Activated CD8-positive, alpha-beta memory T cell treated with anti-CD3 and anti-CD28 coated beads for 1 hour (primary cell): ENCODE measurements at places on chromosomes 5 and 9.

GRCh38 chr5:6576861-6577501, 55.9 kb downstream of the NSUN2 start:
- no peak for DNase-seq

GRCh38 chr5:135439231-135440205, 7.6 kb downstream of the DCANP1 start:
- no peak for DNase-seq

DNA sequence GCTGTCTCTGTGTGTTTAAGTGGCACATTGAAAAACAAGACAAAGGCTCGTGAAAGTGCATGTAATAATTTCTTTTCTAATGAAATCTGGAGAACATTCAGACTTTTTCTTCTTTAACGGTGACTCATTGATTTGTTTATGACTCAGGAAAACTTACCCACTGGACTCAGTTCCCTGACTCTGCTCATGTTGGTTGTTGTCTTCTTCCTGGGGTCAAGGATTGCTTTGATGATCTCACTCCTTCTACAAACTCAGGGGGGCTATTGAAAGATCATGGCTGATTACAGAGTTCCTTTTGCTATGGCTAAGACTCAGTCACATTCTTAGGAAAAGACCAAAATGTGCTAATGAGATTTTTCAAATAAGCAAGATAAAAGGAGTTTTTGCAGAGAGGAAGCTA, 141.1 kb upstream of the DAP start:
- DNase-seq = no peak

DNA sequence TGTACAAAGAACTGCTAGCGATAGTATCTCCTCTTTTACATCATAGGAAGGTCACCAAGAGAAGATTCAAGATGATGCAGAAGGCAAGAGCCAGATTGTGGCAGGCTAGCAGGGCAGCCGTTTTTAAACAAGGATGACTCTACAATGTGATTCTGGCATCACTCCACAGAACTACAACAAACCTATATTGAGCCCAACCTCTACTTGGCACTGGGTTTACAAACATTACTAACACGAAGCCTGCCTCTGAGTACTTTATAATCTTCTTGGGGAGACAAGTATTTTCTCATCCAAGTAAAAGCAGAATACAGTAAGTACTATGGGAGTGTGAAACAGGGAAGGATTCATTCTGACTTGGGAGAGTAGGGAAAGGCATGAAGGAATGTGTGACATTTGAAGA, 448.6 kb downstream of the ZNF608 start:
- no peak for DNase-seq

DNA sequence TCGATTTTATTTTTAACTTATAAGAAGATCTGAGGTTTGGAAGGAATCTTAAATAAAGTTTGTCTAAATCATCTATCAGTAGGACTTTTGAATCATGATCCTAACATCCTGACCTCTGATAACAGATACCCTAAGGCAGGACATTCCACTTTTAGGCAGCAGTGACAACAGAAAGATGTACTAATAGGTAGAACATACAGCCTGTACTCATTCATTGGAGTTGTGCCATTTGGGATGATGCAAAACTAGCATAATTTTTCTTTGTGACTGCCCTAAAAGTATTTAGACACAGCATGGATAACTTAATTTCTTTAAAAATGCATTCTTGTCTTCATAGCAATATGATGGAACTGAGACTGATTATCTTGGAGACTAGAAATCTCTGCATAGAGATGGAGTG, 39.7 kb downstream of the CDC42SE2 start:
- DNase-seq = no peak

- no peak for DNase-seq
Observed at GRCh38 chr9:84366683-84367082, 26.1 kb upstream of the SLC28A3 start.

- DNase-seq = no peak
Observed at GRCh38 chr9:137456061-137456863, 2.9 kb downstream of the NSMF start.

- no peak for DNase-seq
Observed at GRCh38 chr9:111502506-111502905, 18.3 kb upstream of the ECPAS start.

- DNase-seq = no peak
Observed at GRCh38 chr5:38463634-38464521, 92.6 kb downstream of the LIFR start.

- DNase-seq = no peak
Observed at GRCh38 chr5:41212935-41213334, 397 bp downstream of the C6 start.

DNA sequence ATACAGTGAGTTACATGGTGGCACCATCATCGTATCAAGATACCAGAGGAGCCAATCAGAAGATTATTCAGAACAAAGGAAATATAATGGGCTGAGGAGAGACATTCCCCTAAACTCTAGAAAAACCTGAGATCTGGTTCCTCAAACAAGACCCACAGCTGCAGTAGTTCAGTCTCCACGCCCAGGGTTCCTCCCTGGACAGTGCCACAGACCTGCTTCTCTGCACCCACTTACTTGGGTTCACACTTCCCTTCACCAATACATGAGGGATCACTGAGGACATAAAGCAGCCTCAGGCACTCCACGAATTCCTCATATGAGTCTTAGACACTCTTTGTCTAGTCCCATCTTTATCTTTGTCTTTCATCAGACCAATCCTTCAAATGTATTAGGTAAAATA, 101.7 kb downstream of the APTX start:
- DNase-seq = no peak

- no peak for DNase-seq
Observed at GRCh38 chr9:130688072-130688471, 5.5 kb upstream of the EXOSC2 start.

DNA sequence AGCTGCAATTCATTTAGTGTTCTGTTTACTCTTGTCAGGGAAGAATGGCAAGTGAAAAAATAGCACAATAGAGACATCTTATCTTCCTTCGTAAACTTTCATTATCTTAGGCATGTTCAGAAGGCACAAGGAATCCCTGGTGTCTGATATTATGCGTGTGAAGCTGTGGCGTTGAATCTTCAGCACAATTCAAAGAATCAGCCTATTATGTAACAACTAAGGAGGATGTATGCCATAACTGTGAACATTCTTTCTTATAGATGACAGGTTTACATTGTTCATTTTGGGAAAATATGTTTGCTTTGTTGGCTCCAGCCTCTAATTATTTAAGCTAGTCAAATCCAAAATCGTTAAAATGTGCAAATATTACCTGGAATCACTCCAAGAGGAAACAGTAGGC, 446.1 kb downstream of the ANXA1 start:
- no peak for DNase-seq

GRCh38 chr5:77066823-77067442, 20.2 kb downstream of the ZBED3 start:
- no peak for DNase-seq

DNA sequence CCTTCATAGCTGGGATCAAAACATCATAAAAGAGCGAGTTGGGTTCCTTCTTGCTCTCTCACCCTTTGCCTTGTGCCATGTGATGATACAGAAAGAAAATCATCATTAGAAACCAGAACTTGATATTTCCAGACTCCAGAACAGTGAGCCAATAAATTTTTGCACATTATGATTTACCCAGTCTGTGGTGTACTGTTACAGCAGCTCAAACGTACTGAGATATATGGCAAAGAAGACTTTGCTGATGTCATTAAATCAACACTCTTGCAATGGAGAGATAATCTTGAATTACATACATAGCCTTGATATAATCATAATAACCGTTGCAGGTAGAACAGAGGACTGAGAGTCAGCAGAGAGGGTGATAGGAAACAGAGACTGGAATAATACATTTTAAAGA, 1271.6 kb downstream of the CDH12 start:
- no peak for DNase-seq

GRCh38 chr9:110025551-110026170, 182.3 kb downstream of the C9orf152 start:
- DNase-seq = no peak

DNA sequence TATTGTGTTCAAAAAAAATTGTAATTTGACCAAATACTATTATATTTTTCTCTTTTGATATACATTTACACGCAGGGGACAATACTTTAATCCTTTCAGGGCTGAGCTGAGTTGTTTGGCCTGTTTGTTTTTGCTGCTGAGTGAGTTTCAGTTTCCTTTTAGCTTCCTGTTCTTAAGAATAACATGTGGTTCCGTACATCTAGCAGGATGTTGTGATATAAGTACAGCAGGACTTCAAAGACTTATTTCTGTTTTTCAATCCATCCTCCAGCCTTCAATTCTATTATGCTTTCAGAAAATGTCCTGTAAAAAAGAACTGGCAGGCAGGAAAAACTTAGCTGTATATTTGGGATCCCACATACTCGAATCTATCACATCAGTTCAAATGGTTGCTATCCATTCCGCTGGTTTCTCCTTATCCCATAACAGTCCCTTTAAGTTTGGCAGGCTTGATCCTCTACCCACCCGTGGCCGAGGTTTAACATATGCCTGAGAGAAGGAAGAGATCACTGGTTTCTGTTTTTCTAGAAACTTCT, 1037.3 kb upstream of the ACO1 start:
- no peak for DNase-seq

- no peak for DNase-seq
Observed at GRCh38 chr5:123170816-123171215, 81.8 kb downstream of the PRDM6 start.

DNA sequence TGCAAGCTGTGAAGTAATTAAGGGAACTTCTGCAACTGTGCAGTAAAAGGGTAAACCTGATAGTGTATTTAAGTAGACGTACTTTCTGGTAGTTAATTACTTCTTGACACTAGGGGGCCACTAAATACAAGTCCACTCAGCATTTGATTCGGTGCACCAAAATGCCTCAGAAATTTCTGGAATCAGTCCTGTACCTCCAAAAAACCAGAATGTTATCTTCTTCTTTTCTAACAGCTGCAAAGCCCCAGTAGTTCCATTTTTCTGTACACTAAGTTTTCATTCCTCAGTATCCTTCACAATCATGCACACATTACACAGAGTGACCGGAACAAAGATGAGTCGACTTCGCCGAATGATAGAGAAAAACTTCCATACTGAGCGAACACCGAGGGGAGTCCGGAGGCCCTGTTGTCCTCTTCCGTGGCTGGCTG, 484 bp downstream of the GFM2 start:
- DNase-seq = no peak

- no peak for DNase-seq
Observed at GRCh38 chr5:74094096-74094781, 468.2 kb downstream of the ARHGEF28 start.

DNA sequence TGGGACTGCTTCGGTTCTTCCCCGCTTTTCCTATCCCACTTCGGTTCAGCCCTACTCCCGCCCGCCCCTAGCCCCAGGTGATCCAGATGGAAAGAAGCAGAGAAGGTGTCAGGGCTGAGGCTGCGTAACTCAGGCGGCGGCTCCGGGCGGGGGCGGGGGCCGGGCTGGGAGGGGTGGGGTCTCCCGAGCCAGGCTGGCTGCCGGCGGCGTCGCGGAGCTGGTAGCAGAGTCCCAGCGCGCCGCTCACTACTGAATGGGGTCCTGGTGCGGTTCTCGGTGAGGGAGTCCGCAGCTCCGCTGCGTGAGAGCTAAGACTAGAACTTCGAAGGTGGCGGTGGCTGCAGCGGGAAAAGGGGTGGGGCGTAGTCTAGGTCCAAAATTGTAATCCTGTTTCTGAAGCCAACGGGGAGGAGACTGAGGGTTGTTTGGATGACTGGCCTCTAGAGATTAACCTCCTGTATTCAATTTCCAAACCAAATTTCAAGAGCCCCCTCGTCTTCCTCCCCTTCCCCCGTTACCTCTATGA, 1.4 kb downstream of the PRR16 start:
- DNase-seq = no peak

- peak; percentile 63 for DNase-seq
Observed at GRCh38 chr5:172113036-172113435, 75.0 kb downstream of the STK10 start.

GRCh38 chr5:160385496-160385895, 14.4 kb downstream of the FAM200C start:
- DNase-seq = no peak

GRCh38 chr9:124011460-124012301, at the start of gene LHX2:
Gene LHX2, plus strand, starts transcription at chr9:124011768. Its CDS starts 581 bp downstream, at chr9:124012349.
- DNase-seq = no peak

GRCh38 chr5:22889720-22890119, 36.6 kb upstream of the CDH12 start:
- no peak for DNase-seq

- no peak for DNase-seq
Observed at GRCh38 chr9:14313951-14314423, at the start of gene NFIB. Gene NFIB, minus strand, starts transcription at chr9:14314141. Its CDS starts 630 bp downstream, at chr9:14313511.
